Vagina (tissue), 2 donors: ENCODE measurements at places on chromosomes 16 and 17. TPM values are rescaled to one million over a fixed set of nuclear protein-coding genes. Genes with fewer than 3 reads are reported as not detected.
A peak's percentile ranks its signal among the peaks of the same experiment; 100 is the strongest.

Gene PRSS36
- 1.2 TPM for total RNA-seq

- H3K36me3 ChIP-seq, result no peaks in the 10 kb centered on the region
- no peaks in the 10 kb centered on the region for H3K27me3 ChIP-seq
- DNase-seq, result no peak
- H3K27ac ChIP-seq, result peak overlapping the region; percentile 97
Measured at GRCh38 chr17:41665566-41666236, 23.0 kb upstream of the EIF1 start.

- H3K4me3 ChIP-seq, result no peak overlapping the region
- no peaks in the 10 kb centered on the region for H3K27me3 ChIP-seq
- DNase-seq, result no peak
- no peak overlapping the region for H3K27ac ChIP-seq
Measured at GRCh38 chr16:23966597-23967394, 131.0 kb downstream of the PRKCB start.

GRCh38 chr16:21598701-21599121 lies 666 bp upstream of the METTL9 start:
- peak overlapping the region; percentile 74 for H3K4me3 ChIP-seq
- DNase-seq, result no peak
- no peaks in the 10 kb centered on the region for H3K27me3 ChIP-seq
- H3K27ac ChIP-seq, result peak overlapping the region; percentile 92
- no peaks in the 10 kb centered on the region for H3K36me3 ChIP-seq
- H3K4me1 ChIP-seq, result peaks cover 36% of the 10 kb centered on the region

Gene CA4
- total RNA-seq, result not detected

GRCh38 chr17:59362811-59363205 lies 31.4 kb downstream of the YPEL2 start:
- H3K27ac ChIP-seq, result peak overlapping the region; percentile 78
- H3K27me3 ChIP-seq, result no peaks in the 10 kb centered on the region
- H3K4me1 ChIP-seq, result peaks cover 82% of the 10 kb centered on the region
- H3K36me3 ChIP-seq, result no peaks in the 10 kb centered on the region

DNA sequence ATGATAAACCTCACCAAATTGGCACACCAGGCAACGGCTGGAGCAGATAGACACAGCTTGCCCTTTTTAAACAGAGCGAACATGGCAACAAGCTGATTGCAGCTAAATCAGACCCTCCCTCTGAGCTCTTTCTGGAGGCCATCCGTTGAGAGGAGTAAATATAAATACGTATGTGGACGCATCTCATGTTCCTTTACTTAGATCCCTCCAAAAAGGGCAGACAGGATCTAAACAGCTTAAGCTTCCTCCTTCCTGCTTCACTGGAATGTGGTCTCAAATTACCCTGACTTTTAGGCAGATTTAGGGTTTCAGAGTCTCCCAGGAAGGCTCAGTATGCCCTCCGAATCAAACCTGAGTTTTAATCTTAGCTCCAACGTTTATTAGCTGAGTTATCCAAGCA lies 204.7 kb upstream of the GOT2 start:
- H3K27me3 ChIP-seq, result no peaks in the 10 kb centered on the region
- no peak for DNase-seq
- no peaks in the 10 kb centered on the region for H3K36me3 ChIP-seq
- H3K4me3 ChIP-seq, result no peak overlapping the region
- H3K27ac ChIP-seq, result no peak overlapping the region

DNA sequence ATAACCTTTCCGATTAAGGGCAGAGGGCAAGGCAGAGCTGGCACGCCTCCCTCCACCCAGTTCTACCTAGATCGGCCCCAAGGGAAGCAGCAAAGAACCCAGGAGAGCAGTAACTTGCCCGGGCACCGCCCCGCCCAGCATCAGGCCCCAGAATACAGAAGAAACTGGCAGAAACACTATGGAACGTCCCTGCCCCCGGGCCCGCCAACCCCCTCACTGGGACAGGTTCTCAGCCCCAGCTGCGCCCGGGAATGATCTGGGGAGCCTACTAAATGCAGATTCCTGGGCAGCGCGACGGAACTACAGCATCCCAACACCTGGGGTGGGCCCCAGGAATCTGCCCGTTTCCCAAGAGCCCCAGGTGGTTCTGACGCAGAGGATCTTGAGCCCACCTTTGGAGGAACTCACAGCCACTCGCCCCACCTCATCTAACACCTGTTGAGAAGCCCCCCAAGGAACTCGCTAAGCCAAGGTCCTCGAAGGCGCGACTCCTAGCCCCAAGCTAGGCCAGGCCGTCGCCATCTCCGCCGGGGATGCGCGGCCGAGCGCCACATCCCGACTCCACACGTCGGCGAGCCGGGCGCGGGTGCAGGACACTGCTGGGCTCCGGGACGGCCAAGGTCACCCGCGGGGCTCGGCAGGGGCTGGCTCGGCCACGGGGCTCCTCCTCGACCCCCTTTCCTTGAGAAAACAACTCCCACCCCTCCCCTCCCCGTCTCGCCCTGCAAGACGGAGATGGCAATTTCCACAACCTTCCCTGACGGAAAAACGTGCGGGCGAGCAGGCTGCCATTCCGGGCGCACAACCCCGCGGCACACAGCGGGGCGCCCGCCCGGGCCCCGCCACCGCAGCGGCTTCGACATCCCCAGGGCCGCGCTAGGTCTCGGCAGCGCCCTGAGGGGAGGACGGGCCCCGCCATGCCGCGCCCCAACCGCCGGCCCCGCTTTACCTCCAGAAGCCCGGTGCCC lies 913 bp downstream of the CDIP1 start:
- H3K27me3 ChIP-seq, result no peaks in the 10 kb centered on the region
- H3K27ac ChIP-seq, result peak overlapping the region; percentile 96
- peak overlapping the region; percentile 81 for H3K4me3 ChIP-seq
- peak; percentile 88 for DNase-seq
- H3K36me3 ChIP-seq, result no peaks in the 10 kb centered on the region

DNA sequence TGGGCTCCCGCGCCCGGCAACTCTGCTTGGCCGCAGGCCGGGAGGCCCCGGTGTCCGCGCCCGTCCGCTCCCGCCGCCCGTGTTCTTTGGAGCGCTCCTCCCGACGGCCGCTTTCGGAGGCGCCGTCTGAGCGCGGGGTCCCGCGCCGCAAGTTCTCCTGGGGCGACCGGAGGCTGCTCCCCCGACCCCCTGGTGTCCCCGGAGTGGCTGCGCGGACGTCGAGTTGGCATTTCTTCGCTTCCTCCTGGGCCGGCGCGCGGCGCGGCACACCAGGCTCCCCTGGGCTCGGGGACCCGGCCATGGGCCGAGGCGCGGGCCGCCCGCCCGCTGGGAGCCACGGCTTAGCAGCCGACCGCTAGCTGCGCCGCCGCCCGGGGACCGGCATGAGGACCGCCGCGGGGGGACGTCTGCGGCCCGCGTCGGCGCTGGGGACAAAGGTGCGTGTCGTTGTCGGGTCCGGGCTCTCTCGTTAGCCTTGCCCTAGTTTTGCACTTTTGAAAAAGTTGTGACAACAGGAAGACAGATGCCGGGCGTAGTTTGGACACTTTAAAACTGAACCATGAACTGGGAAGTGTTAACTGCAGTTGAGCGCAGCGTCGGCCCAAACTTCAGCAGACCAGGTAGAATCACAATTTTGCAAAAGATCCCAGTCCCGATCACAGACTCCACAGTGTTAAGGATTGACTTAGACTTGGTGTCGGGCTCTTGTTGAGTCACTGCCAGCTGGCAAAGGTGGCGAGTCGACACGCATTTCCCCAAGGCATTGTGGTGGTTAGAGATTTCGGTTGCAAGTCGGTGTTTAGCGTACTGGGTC lies 700 bp downstream of the UBN1 start:
- H3K27ac ChIP-seq, result peak overlapping the region; percentile 81
- peak overlapping the region; percentile 70 for H3K4me3 ChIP-seq
- DNase-seq, result peak; percentile 87
- peaks cover 65% of the 10 kb centered on the region for H3K4me1 ChIP-seq
- no peaks in the 10 kb centered on the region for H3K36me3 ChIP-seq

GRCh38 chr16:17846030-17846429 lies 375.3 kb upstream of the XYLT1 start:
- H3K4me1 ChIP-seq, result no peaks in the 10 kb centered on the region
- no peak overlapping the region for H3K27ac ChIP-seq
- no peak for DNase-seq
- no peaks in the 10 kb centered on the region for H3K27me3 ChIP-seq

Gene NOTUM
- not detected for total RNA-seq

DNA sequence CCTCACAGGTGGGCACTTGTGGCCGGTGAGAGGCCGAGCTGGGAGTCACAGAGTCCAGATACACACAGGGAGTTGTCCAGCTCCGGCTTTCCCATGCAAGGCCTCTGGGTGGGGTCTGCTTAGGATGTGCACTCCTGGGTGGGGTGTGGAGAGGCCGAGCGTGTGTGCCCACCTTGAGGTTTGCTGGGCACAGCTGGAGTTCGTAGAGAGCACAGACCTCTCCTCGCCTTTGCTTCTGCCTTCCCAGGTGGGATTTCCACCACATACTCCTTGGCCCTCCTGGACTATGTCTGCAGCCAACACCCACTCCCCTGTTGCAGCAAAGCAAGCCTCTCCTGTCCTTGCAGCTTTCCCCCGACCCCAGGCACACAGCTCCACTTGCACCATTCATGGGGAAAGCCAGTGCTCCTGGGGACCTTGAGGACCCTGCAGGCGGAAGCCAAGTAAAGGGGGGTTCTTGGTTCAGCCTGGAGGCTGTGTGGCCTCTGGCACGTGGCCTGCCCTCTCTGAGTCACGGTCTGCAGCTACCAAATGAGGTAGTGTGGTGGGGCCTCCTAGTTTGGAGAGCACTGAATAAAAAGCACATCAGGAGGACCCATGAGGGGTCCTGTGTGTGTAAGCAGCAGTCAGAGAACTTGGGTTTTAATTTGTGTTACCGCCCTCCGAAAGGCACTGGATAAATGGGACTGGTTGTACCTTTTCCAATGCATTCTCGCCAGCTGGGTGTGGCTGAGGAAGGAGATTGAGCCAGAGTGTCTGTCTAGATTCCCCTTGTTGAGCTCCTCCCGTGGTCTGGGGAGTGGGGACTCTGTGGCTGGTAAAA lies 31.5 kb downstream of the MPRIP start:
- peaks cover 15% of the 10 kb centered on the region for H3K36me3 ChIP-seq
- no peak overlapping the region for H3K4me3 ChIP-seq
- no peaks in the 10 kb centered on the region for H3K27me3 ChIP-seq
- peak overlapping the region; percentile 64 for H3K27ac ChIP-seq
- DNase-seq, result no peak

GRCh38 chr16:57720142-57720575 lies 15.4 kb upstream of the KATNB1 start:
- no peak overlapping the region for H3K27ac ChIP-seq
- H3K4me3 ChIP-seq, result no peak overlapping the region
- no peaks in the 10 kb centered on the region for H3K27me3 ChIP-seq
- H3K36me3 ChIP-seq, result no peaks in the 10 kb centered on the region

- H3K36me3 ChIP-seq, result no peaks in the 10 kb centered on the region
- no peak for DNase-seq
- no peaks in the 10 kb centered on the region for H3K27me3 ChIP-seq
- H3K4me1 ChIP-seq, result peaks cover 42% of the 10 kb centered on the region
- H3K4me3 ChIP-seq, result no peak overlapping the region
Measured at GRCh38 chr16:69593751-69594255, 28.0 kb downstream of the NFAT5 start.

Gene NOD2
- total RNA-seq, result 43.5 TPM

DNA sequence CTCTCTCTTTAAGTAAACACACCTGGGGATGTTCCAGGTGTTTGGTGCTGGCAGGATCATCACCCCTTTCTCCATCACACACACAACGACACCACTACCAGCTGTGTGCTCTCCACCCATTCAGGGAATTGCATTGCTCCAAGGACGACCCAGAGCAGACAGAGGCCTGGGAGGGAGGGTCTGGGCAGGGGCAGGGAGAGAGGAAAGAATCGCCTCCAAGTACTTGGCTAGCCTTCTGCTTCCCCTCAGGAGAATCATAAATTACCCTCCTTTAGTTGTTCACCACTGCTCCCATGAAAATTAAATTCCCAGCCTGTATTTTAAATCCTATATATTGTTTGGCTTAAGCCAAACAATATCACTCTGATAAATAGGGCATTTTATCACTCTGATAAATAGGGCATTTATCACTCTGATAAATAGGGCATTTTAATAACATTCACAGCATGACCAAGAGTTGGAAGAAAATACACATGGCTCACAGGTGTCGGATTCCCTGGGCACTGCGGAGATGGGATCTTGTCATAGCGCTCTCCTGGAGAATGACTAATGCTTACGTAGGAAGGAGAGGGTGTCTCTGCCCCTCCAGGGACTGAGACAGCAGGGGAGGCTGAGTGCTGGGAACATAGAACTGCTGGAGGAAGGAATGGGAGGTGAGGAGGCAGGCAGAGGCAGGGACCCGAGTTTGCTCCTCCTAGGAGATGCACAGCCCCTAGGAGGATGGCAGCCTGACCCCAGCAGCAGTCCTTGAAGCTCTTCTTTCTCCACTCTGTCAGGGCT lies 673.6 kb downstream of the HS3ST4 start:
- H3K4me1 ChIP-seq, result no peaks in the 10 kb centered on the region
- H3K4me3 ChIP-seq, result no peak overlapping the region
- no peaks in the 10 kb centered on the region for H3K27me3 ChIP-seq
- no peak overlapping the region for H3K27ac ChIP-seq
- no peaks in the 10 kb centered on the region for H3K36me3 ChIP-seq
- no peak for DNase-seq

GRCh38 chr17:60223456-60223855 lies 73.7 kb downstream of the CA4 start:
- H3K36me3 ChIP-seq, result no peaks in the 10 kb centered on the region
- H3K4me3 ChIP-seq, result no peak overlapping the region
- no peak for DNase-seq
- H3K27me3 ChIP-seq, result no peaks in the 10 kb centered on the region
- no peaks in the 10 kb centered on the region for H3K4me1 ChIP-seq
- no peak overlapping the region for H3K27ac ChIP-seq

DNA sequence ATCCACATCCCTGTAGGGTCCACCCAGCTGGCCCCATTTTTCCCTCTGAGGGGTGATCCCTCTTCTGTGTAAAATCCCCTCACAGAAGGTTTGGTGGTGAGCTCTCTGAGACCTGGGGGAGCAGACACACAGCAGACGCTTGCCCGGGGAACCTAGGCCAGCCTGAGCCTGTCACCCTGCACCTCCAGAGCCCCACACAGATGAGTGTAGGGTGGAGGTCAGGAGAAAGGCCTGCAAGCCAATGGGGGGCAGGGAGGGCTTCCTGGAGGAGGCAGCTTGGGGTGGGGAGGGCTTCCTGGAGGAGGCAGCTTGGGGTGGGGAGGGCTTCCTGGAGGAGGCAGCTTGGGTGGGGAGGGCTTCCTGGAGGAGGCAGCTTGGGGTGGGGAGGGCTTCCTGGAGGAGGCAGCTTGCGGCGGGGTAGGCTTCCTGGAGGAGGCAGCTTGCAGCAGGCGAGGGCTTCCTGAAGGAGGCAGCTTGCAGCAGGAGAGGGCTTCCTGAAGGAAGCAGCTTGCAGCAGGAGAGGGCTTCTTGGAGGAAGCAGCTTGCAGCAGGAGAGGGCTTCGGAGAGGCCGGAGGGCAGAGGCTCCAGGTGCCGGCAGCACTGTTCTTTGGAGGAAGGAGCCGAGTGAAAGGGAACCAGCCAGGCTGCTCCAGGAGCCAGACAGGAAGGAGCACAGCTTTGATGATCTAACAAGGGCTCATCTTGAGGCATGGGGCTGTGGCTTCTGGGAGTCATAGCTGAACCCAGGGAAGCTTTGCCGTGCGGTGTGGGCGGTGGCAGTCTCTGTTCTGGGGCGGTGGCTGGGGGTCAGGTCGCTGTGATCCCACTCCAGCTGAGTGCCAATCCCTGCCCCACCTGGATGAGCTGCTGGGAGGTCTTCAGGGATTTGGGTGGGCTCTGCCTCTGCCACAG lies 83.7 kb upstream of the ZNF469 start:
- DNase-seq, result no peak
- peaks cover 43% of the 10 kb centered on the region for H3K4me1 ChIP-seq
- peak overlapping the region; percentile 8 for H3K27ac ChIP-seq
- H3K4me3 ChIP-seq, result no peak overlapping the region
